NCI-H1436 treated with DMSO at 0.1 percent for 48 hours (cell line): ENCODE measurements at places on chromosomes 5 and 9.

DNA sequence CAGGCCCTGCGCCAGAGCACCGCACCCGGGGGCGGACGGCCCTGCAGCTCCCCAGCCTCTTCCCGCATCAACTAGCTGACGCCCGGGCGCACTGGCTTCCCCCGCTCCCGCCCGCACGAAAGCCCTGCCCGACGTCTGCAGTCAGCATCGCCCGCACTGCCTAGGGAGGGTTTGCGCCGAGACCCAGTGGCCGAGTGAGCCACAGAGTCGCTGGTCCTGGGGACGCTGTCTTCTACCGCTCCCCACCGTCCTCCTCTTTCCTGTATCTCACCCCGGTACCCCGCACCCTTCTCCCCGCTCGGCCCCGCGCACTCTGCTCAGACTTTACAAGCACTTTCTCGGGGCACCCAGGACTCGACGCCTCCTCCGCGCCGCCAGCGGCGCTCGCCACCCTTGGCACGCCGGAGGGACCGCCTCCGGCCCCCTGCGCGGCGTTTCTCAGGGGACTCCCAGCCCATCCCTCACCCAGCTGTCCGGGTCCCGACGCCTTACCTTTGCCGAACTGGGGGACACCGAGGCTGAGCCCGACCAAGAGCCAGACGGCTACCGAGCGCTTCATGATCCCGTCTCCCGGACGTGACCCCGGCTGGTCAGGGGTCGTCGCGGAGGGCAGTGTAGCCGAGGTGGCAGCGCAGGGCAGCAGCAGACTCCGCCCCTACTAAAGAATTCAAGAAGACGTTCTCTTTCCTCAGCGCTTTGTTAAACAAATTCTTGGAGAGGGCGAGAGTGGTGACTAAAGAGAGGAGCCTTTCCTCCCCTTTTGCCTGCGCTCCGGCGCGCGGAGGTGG, 670 bp downstream of the EDIL3 start:
- no peak for DNase-seq

DNA sequence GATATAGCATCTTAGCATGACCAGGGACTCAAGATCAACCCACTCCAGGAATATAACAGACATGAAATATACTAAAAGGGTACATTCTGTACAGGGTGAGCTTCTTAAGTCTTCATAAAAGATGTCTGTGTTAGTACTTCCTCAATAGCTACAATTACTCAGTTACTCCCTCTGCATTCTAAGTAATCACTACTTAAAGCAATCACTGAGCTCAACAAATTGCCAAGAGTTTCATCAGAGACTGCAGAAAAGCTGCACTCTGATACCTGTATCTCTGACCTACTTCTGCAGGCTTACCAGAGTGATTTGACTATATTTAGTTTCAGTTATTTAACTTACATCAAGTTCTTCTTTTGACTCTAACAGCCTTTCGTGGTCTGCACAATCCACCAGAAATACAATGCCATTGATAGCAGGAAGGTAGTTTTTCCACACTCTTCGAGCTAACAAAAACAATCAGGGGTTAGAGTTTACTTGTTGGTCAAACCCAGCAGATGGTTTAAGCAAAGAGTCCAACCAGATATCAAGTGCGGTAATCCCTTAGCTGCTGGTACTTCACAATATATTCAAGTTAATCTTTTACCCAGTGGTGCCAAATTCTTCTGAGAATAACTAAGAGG, 23.3 kb downstream of the SAR1B start:
- no peak for DNase-seq

- DNase-seq: no peak
Measured at GRCh38 chr9:104895572-104895971, 32.4 kb downstream of the ABCA1 start.

DNA sequence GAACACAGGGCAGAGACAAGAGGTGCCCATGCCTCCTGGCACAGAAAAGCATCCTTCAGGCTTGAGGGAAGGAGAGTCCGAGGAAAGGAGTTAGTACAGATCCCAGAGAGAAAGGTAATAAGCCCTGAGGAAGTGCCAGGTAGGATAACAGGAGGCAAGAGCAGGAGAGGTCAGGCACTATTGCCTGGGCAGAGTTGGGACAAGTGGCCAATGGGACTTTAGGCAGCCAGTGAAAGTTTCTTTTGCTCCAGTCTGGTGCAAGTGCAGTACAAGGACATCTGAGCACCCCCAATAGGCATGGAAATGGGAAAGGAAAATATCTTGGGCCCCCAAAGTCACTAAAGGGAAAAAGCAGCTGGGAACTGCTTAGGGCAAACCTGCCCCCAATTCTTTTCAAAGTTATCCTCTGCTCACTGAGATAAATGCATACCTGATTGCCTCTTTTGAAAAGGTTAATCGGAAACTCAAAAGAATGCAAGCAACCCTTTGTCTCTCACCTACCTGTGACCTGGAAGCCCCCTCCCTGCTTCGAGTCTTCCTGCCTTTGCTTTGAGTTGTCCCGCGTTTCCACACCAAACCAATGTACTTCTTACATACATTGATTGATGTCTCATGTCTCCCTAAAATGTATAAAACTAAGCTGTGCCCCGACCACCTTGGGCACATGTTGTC, 46.5 kb downstream of the ELOVL7 start:
- no peak for DNase-seq

DNA sequence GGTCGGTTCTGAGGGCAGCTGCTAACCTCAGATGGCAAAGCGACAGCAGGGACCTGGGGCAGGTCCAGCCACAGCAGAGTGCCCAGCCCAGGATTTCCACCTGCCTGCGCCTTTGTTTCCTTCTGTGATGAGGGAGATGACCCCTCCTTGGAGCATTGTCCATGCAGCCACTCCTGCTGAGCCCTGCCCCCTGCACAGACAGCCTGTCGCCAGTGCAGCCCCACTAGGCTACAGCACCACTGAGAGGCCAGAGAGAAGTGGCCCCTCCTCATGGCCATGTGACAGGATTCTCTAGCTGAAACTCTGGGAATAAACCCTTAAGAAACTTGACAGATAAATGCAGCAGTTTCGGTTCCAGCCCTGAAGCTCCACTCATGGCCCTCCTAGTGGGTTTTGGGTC, 10.5 kb upstream of the MRNIP start:
- no peak for DNase-seq

GRCh38 chr5:79086116-79086515, 16.5 kb downstream of the BHMT2 start:
- DNase-seq: no peak

DNA sequence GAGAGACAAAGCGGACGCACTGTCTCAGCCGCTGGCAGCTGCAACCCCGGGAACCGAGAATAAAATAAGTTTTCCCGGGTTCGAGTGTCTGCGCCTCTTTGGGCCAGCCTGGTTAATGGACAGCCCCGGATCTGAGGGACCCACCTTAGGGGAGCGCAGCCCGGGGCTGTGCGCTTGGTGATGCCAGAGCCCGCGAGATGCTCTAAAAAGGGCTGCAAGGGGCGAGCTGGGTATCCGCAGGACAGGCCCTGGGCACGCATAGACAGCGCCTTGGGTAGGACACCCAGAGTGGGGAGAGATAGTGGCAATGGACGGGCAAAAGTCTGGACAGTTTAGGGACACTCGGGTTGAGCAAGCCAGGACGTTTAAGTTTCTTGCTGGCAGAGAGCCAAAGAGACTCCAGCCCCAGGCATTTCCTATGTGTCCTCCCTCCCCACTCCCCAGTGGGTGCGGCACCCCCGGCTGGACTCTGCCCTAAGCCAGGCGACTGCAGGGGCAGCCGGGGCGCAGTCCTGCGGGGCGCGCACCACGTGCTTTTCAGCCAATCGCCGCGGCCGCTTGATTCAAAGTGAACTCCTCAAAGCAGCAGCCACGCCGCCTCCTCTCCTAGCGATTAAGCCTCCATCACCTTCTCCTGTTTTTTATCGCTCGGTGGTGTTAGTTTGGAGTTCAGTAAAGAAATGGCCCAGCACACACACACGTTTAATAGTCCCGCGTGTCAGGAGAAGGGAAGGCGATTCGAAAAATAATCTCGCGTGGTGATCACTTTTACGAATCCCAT, 616 bp upstream of the ENC1 start:
- no peak for DNase-seq

DNA sequence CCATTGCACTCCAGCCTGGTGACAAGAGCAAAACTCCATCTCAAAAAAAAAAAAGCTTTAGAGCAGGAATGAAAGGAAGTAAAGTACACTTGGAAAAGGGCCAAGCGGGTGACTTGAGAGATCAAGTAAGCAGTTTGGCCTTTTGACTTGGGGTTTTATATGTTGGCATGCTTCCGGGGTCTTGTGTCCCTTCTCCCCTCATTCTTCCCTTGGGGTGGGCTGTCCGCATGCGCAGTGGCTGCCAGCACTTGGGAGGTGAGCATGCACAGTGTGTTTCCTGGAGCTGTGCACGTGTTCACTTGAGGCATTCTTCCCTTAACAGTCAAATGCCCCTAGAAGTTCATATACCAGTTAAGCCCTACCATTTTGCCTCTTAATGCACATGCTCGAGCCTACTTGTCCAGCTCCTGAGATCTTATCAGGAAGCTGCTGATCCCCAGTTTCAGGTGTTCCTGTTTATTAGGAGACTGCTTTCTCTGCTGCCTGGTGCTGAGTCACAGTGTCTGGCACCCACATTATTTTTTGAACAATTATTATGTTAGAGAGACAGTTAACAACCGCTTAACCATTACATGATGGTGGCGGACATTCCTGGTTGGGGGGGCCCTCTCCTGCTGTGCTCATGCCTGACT, 32.6 kb upstream of the PRRC2B start:
- DNase-seq: no peak

GRCh38 chr5:42228279-42228678, 195.0 kb upstream of the GHR start:
- DNase-seq: no peak

- DNase-seq: no peak
Measured at GRCh38 chr9:120289098-120289497, 290.9 kb downstream of the CDK5RAP2 start.

DNA sequence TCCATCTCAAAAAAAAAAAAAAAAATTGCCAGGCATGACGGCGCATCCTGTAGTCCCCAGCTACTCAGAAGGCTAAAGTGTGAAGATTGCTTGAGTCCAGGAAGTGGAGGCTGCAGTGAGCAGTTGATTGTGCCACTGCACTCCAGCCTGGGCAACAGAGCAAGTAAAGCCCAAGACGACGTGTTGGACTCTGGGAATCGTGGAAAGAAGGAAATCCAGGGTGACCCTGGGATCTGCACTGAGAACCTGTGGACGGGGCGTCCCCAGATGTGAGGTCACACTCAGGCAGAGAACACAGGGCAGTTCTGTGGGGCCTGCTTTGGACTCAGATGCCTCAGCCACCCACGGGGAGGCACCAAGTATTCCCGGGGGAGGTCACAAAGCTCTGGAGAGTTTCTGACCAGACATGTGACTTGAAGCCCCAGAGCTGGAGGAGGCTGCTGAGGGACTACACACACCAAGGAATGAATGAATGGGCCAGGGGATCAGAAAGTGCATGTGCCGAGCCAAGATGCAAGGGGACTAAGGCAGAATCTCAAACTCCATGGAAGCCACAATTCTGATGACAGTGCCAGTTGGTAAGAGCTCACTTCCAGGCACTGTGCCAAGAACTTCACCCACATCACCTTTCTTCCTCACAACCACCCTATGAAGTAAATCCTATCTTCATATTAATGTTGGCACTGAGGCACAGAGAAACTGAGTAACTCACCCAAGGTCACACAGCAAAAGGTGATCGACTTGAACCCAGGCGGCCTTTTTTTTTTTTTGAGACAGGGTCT, 12.9 kb downstream of the DYNC2I2 start:
- DNase-seq: no peak

DNA sequence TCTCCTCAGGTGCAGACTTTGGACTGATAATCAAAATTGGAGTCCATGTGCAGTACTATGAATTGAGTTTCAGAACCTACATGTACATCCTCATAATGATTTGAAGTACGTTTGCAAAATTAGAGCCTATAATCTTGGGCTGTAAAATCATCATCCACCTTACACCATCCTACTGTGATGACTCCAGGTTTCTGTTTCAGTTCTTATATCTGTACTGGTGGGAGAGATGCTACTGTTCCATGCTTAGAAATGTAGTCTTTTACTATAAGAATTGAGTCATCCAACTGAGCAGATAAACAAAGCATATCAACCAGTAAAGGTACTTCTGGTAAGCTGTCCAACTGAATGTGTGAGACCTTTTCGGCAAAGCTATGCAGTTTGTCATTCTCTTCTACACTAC, 586.3 kb upstream of the FAM174A start:
- no peak for DNase-seq

- no peak for DNase-seq
Measured at GRCh38 chr9:88738709-88739108, 203.7 kb downstream of the NXNL2 start.

- no peak for DNase-seq
Measured at GRCh38 chr9:131302244-131303075, 12.9 kb downstream of the PLPP7 start.

GRCh38 chr5:11300736-11301135, 539.7 kb upstream of the DAP start:
- DNase-seq: no peak

- DNase-seq: no peak
Measured at GRCh38 chr9:97807681-97808080, 45.3 kb upstream of the FOXE1 start.

DNA sequence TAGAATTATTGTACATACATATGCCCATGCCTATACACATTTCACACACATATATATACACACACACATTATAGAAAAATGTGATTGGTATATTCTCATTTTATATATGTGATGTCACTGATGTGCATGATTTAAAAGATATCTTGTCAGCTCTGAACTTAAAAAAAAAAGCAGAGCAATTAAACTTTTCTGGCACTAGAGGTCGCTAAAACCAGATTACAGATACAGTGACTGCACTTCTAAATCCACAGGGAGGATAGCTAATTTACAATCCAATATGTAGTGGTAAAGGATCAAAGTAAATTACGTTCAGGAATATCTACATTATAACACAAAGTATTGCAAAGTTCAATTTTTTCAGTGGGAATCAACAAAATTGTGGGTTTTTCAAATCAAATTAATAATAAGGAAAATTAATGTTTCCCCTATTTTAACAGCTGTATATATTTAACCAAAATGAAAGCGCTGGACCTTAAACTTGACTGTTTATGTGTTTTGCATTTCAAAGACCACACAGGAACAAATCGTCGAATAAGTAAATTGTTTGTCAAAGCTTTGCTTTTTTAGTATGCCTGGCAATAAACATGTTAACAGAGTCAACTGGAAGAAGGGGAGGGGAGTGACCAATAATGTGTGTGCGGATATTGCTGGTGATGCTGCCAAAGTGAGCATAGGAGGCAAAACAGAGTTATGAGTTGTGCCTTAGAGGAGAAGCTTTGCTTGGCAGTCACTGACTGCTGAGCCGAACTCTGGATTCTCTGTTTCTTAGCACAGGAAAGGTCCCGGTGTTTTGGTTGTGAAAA, 1201.4 kb upstream of the C9orf72 start:
- no peak for DNase-seq

DNA sequence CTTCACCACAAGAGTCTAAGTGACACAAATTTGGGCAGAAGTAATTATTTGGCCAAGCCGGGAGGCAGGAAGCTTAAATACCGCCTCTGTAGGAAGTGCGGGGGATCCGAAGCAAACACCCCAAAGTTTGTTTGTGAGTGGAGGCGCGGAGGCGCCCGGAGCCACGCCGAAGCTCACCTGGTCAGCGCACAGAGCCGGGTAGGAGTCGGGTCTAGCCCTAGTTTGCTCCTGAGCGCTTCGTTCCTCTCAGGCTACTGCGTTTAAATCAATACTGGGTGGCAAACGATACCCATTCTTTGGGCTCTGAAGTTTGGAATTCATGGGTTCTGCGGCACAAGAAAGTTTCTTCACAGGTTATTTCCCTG, 855 bp downstream of the MCC start:
- DNase-seq: no peak
